ENCODE measurements at places on chromosomes 7 and 10. TPM values are rescaled to one million over a fixed set of nuclear protein-coding genes. Genes with fewer than 3 reads are reported as not detected.

- no peak for DNase-seq
These were observed 22.7 kb downstream of the EBF3 start for GRCh38 chr10:129941199-129942018.

The SFTPD gene
- not detected for total RNA-seq

The DTX2 gene
- 6.1 TPM for total RNA-seq

DNA sequence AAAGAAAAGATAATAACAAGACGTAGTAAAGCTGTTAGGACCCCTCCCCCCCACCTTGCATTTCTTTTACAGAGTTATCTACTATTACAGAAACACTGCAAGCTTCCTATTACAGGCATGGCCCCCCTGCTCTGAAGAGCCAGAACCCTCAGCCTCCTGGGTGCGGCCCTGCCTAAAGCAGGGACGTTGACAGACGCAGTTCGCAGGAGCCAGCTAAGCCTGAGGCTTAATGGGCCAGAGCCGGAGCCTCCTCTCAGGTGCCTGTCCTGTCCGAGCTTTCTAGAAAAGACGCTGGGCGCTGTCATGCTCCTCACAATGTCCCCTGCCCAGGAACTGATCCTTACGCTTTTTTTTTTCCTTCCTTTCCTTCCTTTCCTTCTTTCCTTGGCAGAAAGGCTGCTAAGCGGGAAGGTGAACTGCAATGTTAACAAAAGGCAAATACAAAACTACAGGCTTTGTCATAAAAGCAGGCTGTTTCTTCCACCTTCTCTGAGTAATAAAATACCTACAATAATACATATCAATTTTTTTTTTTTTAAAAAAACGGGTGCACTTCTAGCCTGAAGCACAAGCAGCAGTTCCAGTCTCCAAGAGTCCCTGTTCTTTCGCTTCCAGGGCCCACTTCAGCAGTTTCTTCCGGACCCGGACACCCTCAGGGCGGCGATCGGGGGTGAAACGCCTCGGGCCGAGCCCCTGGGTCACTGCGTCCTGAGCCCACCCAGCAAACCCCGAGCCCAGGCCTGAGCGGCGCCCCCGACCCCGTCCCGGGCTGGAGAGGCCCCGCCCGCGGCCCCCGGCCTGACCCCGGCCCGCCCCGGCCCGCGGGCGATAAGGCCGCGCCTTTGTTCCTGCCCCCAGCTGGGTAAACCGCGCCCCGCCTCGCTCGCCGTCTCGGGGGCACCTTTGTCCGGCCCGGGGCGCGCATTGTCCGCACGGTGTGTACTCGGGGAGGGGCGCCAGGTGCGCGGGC lies 11.2 kb downstream of the MNX1 start:
- no peak for DNase-seq

GRCh38 chr7:128370491-128370890 lies 9.0 kb upstream of the PRRT4 start:
- DNase-seq = no peak

GRCh38 chr10:125625586-125625985 lies 57.4 kb downstream of the TEX36 start:
- no peak for DNase-seq

- no peak for DNase-seq
These were observed 25.3 kb downstream of the ANXA8 start for GRCh38 chr10:47458466-47459154.

The SERPINE1 gene
- total RNA-seq = 11.9 TPM

GRCh38 chr10:119811122-119811521 lies 61.5 kb downstream of the MCMBP start:
- DNase-seq = no peak

GRCh38 chr7:88758381-88759229 lies 895 bp upstream of the ZNF804B start:
- peak; percentile 15 for DNase-seq

The ASZ1 gene
- not detected for total RNA-seq

GRCh38 chr7:12898004-12898403 lies 210.6 kb downstream of the ARL4A start:
- DNase-seq = no peak

DNA sequence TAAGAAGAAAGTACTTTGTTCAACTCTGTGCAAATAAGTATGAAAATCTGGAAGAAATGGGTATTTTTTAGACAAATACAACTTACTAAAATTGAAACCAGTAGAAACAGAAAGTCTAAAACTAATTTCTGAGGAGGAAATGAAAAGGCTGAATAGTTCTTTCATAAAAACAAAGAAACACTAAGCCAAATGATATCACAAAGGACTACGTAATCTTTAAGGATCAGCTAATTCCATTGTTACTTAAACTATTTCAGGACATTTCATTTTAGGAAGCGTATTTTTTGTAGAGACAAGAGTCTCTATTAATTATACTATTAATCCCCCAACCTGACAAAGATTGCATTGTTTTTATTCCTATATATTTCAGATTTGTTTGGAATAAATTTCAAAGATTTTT lies 11.2 kb upstream of the CCSER2 start:
- no peak for DNase-seq

- no peak for DNase-seq
These were observed 6.2 kb upstream of the OGDHL start for GRCh38 chr10:49768329-49768728.

GRCh38 chr10:1413256-1413655 lies 324.1 kb downstream of the ADARB2 start:
- DNase-seq = no peak

DNA sequence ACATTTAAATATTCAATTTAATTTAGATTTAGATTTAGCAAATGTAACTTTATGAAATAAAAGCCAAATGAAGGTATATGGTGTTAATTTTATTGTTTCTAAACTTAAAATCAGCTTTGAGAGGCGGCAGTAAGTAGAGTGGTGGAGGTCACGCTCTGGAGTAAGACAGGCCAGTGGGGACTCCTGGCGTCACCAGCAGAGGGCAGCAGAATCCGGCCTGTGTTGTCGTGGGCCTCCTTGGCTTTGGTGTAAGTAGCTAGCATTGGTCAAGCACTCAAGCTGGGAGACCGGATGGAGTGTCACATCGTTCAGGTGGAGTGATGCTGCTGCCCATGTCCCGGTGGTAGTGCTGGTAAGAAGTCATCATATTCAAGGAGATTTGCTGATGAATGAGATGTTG lies 98.7 kb upstream of the DNAJB6 start:
- DNase-seq = no peak

DNA sequence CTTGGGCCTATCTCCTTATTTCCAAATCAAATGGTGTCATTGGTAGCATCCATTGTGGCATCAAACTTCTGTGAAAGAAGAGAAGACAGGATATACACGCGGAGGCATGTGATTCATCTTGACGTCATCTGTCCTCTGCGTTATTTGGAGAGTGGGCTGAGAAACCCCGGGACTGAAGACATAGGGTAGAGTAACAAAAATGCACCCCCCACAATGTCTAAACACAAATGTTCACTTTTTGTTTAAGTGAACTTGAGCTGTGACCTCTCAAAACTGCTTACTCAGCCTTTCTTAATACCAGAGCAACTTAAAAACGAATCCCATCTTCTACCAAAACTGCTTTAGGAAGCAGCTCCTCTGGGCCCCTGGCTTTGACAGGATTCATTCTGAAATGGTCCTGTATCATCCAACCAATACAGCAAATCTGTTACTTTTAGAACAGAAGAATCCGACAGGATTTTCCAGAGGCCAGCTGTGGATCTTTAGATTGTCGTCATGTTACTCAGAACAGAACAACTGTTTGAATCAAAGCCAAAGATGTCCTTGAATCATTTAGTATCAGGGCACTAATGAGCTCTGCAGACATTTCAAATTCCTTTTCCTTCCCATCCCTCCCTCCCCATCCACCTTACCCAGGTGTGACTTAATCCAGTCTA lies 438.1 kb downstream of the SUGCT start:
- DNase-seq = no peak

GRCh38 chr10:78178940-78179339 lies 145.3 kb downstream of the RPS24 start:
- DNase-seq = no peak

DNA sequence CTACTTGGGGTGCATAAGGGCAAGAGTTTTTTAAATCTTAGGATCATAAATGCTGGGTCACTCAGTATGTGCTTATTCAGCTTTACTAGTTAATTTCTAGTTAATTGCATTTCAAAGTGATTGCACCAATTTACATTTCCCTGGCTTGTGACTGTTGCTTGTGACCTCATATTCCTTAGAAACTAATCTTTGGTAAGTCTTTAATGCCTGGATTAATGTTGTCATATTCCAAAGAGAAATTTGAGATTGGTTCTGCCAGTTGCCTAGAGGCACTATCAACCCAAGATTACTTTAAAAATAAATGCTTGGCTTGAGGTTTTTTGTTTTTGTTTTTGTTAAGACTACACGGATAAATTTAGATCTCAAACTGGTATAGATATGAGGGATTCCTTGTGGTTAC lies 103.1 kb downstream of the ANK3 start:
- DNase-seq = no peak

DNA sequence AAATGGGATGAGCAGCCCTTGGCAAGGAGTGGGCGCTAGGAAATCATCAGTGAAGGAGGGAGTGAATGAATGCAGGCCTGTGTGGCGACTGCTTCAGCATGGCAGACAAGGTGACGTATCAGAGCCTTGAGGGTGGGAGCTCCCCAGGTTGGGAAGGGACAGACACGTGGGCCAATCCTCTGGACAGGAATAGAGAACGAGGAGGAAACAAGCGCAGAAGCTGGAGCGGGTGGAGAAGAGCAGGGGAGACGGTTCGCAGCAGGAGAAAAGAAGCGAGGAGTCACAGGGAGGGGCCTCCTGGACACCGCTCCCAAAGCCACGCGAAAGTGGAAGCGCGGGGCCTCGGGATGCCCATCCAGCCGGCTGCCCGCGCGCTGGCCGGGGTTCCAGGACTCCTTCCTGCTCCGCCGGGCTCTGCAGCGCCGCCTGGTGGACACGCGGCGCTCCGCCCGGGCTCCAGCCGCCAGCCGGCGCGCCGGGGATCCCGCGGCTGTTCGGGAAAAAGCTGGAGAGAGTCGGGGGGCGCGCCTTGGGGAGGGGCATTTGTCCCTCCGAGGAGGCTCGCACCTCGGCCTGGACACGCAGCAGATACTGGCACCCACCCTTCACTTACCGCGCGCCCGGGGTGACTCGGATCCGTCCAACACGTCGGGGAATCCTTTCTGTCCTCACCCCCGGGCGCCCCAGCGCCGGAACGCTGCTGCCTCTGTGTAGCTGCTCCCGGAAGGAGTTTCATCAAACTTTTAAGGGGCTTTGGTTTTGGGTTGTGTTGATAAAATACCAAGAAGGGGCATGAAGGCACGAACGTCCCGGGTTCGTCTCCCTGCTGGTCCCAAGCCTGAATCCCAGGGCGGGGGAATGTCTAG lies 6.3 kb downstream of the ZNF503 start:
- DNase-seq = no peak

The ZNF37A gene
- total RNA-seq = 11.9 TPM

DNA sequence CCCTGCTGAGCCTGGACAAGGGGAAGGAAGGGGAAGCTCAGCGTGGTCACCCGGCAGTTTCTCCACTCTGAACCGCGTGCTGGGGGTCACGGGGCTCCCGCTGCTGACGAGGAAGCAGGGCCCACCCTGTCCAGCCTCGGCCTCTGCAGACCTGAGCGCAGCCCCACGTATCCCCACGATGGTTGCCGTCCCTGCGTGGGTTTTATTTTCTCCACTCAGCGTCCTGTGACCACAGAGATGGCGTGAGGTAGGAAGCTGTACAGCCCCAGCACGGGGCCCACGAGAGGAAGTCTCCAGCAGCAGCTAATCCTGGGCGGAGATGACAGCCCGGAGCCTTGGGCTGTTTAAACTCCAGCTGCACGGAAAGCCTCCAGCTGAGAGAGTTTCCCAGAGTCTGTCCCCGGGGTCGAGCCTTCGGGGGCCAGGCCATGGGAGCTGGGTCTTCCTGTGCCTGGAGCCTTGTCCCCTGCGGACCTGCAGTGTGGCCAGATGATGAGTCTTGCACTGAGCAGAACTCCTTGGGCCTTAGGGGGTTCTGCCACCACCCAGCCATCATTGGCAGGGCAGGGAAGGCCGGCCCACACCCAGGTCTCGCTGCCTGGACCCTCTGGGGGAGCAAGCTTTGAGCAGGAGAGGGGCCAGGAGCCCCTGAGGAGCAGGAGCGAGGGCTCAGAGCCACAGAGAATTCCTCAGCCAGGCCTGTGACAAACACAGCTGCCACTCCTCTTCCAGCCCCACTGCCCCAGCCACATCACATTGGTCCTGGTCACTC lies 72.8 kb upstream of the FAM20C start:
- DNase-seq = no peak

DNA sequence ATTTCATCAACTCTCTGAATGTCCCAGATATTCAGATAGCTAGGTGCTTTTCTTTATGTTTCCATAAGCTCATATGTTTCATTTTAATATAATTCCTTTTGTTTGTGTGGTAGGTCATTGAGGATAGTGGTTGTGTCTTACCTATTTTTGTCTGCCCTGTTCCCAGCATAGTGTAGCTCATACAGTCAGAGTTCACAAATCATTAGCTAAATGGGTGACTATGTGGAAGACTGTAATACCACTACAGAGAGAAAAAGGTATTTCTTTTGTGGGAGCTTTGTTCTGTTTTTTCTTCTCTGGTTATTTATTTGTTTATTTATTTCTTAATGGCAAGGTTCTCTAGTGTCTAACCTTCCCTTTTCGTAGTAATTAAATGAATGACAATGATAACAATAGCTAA lies 39.8 kb downstream of the EXOC4 start:
- no peak for DNase-seq

GRCh38 chr7:90693939-90694338 lies 97.8 kb downstream of the CDK14 start:
- DNase-seq = no peak

DNA sequence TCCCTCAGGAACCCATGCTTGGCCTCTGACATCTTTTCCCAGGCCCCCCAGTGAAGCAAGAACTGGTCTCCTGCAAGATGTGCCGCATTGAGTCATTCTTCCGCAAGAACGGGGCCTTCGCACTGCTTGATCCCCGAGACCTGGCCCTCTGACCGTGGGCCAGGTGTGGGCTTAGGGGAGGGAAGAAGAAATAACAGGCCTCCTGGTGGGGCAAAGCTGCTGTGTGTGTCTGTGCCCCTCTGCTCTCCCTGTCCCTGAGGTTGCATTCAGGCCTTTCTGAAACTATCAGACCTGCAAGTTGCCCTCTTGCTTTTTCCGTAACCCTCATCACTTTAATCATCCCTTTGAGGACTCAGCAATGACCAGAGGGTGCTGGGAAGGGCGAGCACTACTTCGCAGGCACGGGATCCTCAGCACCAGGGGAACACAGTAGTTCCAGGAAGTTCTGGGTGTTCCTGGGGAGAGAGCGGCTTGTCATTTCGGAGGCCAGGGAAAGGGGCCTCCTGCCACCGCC lies 6.0 kb downstream of the ATP6V1F start:
- DNase-seq = no peak

The PPP1R9A gene
- 3.6 TPM for total RNA-seq

The EN2 gene
- total RNA-seq = 0.75 TPM

The CRYGN gene
- total RNA-seq = 0.07 TPM

- no peak for DNase-seq
These were observed 103.1 kb downstream of the HIPK2 start for GRCh38 chr7:139674752-139675126.

DNA sequence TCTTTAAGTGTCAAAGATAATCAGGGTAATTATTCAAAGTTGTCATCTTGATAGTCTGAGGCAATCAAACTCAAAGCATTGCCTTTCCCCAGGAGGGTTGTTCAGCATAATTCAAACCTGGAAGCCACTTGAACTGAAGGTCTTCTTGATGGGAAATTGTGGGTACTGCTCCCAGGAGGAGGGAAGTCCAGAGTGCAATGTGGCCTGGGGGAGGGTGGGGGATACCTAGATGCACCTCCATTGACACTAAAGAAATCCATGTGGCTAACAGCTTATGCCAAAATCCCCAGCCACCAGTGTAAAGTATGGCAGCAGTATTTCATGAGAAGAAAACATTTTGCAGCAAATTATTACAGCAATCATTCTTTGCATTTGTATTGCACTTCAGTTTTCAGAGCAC lies 114.9 kb downstream of the STRA8 start:
- no peak for DNase-seq

Measured in NCI-H460 (cell line).